GM12865 (cell line): ENCODE measurements at places on chromosomes 7 and 10.

DNA sequence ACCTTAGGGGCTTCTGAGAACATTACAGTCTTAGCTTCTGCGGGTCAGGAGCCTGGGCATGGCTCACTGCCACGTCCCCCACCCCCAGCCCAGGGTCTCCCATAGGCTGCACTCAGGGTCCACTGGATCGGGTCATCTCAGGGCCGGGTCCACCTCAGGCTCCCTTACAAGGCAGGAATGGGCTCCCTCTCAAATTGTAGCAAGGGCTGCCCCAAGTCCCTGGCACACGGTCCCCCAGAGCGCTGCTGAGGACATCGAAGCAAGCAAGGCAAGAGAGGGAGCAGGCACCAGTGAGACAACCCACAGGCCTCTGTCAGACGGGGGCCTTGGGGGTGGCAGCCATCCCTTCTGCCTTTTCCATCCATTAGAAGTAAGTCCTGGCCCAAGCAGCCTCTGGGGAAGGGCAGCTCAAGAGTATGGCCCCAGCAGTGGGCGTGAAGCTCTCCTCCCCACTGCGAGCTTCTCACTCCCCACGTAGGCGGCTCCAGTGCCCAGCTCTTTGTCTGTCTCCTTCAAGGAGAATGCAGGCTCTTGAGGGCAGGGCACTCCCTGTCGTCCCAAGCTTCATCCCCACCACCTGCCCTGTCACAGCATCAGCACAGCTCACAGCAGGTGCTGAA lies 18.0 kb upstream of the RET start:
- no peak for DNase-seq

- DNase-seq, result no peak
Measured at GRCh38 chr7:37433166-37433565, 15.5 kb downstream of the ELMO1 start.

- DNase-seq, result peak; percentile 75
Measured at GRCh38 chr10:52215745-52216361, 98.2 kb upstream of the DKK1 start.

- no peak for DNase-seq
Measured at GRCh38 chr10:17203416-17203815, 1.9 kb upstream of the TRDMT1 start.

DNA sequence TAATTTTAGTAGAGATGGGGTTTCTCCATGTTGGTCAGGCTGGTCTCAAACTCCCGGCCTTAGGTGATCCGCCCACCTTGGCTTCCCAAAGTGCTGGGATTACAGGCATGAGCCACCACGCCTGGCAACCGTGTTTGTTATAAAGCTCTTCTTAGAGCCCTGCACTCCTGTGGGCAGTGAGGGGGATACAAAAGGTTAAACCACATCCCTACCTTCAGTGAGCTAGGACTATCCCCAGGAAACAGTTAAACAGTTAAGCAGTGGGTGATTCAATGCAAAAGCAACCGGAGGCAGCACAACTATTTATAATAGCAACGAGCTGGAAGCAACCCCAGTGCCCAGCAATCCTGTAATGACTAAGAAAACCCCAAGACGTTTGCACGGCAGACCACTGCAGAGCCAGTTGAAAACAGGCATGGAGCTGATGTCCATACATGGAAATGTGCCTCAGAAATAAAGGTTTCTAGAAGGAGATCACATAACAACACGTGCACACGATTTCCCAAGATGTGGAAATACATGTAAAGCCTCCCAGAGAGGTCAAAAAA lies 107.2 kb upstream of the LYZL2 start:
- peak; percentile 95 for DNase-seq

DNA sequence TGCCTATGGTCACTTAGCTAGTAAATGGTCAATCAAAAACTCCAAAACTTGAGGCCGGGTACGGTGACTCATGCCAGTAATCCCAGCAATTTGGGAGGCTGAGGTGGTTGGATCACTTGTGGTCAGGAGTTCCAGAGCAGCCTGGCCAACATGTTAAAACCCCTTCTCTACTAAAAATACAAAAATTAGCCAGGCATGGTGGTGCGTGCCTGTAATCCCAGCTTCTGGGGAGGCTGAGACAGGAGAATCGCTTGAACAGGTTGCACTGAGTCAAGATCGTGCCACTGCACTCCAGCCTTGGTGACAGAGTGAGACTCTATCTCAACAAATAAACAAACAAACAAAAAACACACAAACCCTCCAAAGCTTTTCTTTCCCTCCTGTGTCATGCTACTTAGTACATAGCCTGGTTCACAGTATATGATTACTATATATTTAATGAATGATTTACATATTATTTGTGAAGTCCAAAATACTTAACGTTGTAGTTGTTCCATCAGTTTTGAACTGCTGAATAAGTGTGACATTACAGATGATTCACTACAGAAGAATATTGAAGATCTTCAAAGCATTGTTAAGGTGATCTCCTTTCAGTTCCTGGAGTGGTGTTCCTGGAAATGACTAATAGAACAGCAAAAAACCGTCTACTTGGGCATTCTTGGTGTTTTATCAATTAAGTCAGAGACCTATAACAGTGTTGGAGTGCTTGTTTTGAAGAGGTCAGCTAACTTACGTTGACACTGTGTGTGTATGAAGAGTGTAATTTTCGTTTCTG lies 72.9 kb downstream of the ADK start:
- DNase-seq, result peak; percentile 39

GRCh38 chr7:142615508-142615907 lies 133.8 kb upstream of the PRSS1 start:
- DNase-seq, result no peak

- no peak for DNase-seq
Measured at GRCh38 chr7:124084024-124084423, 51.2 kb upstream of the TMEM229A start.

- DNase-seq, result no peak
Measured at GRCh38 chr7:134220236-134220635, 93.1 kb downstream of the LRGUK start.

DNA sequence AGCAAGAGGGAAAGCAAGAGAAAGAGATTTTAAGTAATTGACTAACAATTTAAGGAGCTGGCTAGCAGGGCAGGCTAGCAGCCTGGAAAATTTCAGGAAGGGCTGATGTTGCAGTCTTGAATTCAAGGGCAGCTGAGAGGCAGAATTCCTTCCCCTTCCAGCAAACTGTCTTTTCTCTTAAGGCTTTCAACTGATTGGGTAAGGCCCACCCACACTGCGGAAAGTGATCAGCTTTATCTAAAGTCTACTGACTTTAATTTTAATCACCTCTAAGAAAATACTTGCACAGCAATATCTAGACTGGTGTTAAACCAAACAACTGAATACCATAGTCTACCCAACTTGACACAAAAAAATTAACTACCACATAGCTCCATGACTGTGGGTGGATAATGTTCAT lies 303.9 kb downstream of the FZD1 start:
- DNase-seq, result no peak

- DNase-seq, result no peak
Measured at GRCh38 chr7:40058636-40059035, 75.8 kb downstream of the MPLKIP start.

- no peak for DNase-seq
Measured at GRCh38 chr10:24887855-24888231, 64.6 kb downstream of the PRTFDC1 start.

DNA sequence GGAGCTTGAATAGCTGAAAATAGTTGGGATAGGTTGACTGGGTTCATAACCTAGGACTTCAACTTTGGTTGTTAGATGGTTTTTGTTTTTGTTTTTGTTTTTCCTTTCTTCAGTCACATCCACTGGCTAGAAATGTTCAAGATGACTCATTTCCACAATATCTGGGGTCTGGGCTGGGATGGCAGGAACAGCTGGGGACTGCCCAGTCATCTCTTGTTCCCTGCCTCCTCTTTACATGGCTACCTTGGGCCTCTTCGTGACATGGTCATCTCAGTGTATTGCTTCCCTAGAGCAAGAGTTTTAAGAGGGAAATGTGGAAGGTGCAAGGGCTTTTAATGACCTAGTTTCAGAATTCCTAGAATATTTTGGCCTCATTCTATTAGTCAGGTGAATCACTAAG lies 915.8 kb downstream of the XPNPEP1 start:
- DNase-seq, result no peak

- no peak for DNase-seq
Measured at GRCh38 chr7:36232971-36233550, 80.0 kb downstream of the EEPD1 start.

DNA sequence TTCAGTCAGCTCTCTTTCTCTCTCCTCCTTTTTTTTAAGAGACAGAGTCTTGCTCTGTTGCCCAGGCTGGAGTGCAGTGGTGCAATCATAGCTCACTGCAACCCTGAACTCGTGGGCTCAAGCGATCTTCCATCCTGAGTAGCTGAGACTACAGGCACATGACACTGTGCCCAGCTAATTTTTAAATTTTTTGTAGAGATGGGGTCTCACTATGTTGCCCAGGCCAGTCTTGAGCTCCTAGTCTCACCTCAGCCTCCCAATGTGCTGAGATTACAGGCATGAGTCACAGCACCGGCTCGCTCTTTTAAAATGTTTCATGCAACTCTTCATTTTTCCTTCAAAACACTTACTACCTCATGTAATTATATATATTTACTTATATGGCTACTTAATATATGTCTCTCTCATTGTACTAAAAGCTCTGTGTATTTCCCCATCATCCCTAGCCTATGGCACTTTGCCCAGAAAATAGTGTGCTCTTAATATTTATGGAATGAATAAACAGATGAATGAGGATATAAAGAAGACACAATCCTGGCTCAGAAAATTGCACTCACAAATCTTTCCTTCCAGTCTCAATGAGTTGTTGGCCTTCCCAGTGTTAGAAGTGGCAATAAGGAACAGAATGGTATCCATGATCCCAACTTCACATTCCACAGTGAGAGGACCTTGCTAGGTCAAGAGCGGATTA lies 33.9 kb downstream of the EBLN1 start:
- no peak for DNase-seq

GRCh38 chr7:41448104-41448503 lies 254.8 kb downstream of the INHBA start:
- DNase-seq, result no peak

DNA sequence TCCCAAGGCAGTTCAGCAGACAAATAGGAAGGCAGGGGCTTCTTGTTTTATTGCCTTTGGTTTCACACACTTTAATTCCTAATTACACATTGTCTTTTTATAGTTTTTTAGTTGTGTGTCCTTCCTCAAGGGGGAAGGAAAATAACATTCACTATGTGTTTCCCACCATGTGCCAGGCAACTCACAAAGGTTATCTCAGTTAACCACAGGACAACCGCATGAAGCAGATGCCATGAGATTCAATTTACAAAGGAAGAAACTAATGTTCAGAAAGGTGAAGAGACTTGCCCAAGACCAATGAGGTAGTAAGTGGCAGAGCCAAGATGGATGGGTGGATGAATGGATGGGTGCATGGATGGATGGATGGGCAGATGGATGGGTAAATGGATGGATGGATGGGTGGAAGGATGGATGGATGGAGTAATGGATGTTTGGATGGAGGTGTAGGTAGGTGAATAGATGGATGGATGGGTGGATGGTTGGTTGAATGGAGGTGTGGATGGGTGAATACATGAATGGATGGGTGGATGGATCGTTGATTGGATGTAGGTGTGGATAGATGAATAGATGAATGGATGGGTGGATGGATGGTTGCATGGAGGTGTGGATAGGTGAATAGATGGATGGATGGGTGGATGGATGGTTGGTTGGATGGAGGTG lies 77.9 kb downstream of the ARHGAP22 start:
- DNase-seq, result no peak

GRCh38 chr7:34747176-34747781 lies 89.3 kb downstream of the NPSR1 start:
- DNase-seq, result no peak

- DNase-seq, result no peak
Measured at GRCh38 chr7:150949564-150949963, 28.6 kb downstream of the KCNH2 start.

DNA sequence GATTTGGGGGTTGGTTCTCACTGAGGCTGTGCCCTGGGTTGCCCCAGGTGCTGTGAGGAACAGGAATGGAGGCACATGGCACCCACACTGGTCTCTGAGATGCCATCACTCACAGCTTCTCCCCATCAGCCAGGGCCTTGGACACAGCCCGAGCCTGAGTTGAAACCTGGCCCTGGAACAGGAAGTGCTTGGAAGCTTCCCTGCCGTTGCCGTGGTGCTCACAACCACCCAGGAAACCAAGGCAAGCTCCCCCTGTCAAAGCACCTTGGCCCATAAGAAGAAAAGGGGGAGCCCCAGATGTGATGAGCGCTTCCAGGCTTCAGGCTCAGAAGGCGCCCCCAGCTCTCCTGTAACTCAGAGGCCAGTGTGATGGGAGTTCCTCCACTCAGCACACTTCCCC lies at the start of gene BTBD16:
Gene BTBD16 (plus strand): TSS at position 221 of the 400 bp plus-strand sequence. CDS start 3,786 bp downstream, outside the sequence.
- DNase-seq, result no peak

GRCh38 chr7:26155531-26156375 lies 3.8 kb downstream of the NFE2L3 start:
- peak; percentile 21 for DNase-seq

DNA sequence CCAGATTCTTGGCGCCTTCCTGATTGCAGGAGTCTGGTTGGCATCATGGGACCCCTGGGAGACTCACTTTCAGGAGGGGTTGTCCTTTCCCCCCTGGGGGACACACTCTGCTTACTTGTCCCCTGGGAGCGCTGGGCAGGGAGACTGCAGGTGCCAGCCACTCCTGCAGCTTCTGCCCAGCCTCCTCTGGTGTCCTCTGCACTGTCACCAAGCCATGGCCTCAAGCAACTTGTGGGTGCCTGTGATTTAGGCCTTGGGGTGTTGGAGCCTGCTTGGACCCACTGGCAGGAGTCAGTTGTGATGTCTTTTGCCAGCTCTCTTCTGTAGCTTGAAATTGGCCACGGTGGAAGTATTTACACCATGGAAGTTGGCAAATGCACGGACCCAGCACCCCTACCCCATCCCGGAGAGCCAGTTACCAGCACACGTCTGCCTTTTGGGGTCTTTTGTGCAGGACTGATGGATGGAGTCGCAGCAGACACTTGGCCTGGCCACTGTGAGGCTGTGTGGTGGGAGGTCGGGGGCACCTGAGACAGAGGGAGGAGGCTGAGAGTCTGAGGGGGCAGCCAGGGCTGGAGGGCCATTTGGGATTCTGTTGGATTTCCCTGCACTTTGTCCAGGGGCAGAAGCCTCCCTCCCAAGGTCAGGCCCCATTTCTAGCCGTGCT lies 104.7 kb downstream of the LHPP start:
- no peak for DNase-seq
